Left colon (tissue), 2 donors: ENCODE measurements at places on chromosomes 16 and 17. TPM values are rescaled to one million over a fixed set of nuclear protein-coding genes. Genes with fewer than 3 reads are reported as not detected.

TBC1D3C gene
- not detected for total RNA-seq

DECR2 gene
- 61.8 TPM for total RNA-seq

MFSD6L gene
- total RNA-seq: 6.8 TPM

ARHGAP44 gene
- total RNA-seq: 71.1 TPM

ABCC11 gene
- total RNA-seq: 0.34 TPM

MT1M gene
- 60.6 TPM for total RNA-seq

RAB11FIP3 gene
- 23.2 TPM for total RNA-seq

MTSS2 gene
- total RNA-seq: 21.5 TPM
